ENCODE measurements at places on chromosomes 4 and X.
A peak's percentile ranks its signal among the peaks of the same experiment; 100 is the strongest.

DNA sequence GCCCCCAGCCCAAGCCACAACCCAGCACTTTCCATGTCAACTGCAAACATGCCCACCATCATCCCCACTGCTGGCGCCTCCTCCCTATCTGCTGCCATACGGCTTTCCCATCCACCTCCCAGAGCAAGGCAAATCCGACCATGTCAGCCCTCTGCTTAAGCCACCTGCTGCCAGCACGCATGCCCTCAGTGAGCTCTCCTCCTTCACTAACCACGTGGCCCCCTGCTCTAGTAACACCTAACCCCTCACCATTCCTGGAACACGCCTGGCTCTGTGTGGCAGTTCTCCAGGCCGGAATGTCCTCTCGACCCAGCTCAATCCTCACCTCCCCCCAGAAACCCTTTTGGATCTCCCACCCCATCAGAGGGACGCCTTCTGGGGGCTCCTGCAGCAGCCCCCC is 17.4 kb downstream of the BCAP31 start:
- DNase-seq: no peak

DNA sequence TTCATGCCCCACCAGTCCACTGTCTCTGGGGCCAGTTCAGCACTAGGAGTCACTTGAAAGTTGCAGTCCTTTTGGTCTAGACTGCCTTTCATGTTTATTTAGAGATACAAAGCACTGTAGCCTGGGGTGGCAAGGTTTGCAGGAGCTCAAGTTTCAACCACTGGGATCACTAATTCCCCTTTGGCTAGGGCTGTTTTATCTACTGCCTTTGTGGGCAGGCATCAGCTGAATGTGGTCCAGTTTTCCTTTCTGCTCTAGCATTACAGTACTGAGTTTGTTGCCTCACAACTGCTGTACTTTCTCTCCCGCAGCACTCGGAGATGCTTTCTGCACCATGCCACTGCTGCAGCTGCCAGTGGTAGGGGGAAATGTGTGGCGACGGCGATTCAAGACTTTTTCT is 222.3 kb upstream of the HDX start:
- no peak for DNase-seq

DNA sequence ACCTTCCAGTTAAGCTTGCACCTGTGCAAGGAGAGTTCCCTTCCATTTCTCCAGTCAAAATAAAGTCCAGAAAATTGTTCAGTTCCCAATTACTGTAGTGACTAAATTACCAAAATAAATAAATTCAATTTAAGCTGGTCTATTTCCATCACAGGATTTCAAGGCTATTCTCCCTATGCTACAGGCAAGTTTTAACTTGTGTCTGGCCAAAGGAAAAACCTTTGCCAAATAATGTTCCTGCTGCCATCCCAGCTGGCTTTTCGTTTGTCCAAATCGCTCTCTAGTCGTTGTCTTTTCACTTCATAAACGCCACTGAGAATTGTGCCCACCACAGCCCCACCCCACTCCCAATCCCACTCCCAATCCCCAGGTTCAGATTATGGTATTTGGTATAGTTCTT is 2.4 kb downstream of the KCTD8 start:
- DNase-seq: peak; percentile 3

DNA sequence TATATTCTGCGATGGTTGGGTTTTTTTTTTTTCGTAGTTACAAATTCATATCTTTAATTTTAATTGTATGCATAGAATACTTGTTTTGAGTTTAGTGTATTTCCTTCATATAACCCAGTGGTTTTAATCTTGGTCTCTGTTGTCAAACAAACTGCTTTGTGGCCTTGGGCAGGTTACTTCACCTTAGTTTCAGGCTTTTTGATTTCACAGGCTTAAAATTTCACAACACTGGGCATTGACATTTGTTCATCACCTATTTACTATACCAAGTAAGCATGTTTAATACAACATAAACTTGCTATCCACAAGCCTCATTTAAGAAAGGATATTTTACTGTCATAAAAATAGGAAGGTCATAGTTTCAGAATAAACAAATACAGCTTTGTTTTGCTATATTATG is 14.7 kb downstream of the RAPGEF2 start:
- DNase-seq: no peak

DNA sequence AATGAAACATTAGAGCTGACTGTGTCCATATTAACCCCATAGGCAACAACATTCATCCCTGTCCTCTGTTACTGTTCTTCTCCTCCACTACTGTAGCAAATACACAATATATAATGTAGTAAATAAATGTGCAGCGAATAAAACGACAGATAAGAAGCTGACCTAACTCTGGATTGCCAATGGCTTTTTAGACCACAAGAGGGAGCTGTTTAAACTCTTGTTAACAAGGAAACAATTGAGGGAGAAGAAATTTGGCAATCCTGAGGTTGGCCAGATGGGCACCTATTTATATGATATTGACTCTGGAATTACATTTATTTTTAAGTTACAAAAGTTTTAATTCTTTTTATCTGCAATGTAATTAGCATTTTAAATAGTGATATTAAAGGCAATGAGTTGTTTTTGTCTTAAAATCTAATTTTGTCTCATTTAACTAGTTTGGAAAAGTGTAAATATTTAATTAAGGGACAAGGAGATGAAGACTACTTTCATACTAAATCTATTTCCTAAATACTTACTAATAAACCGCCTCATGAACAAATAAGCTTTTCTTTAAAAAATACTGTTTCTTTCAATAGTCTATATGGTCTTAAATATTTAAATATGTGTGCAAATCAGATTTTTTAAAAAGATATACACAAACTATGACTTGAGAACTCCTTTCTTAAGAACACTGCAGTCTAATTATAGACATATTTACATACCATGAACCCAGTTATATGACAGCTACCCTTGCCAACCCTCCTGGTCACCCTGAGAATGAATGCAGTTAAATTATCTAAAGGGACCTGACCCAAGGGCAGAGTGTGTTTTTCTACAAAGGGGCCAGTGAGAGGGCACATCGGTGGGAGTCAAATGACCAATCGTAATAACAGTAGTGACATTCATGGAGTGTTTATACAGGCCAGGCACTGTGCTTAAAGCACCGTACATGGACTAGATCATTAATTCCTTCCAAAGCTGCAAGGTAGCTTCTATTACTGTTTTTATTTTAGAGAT is 52.9 kb upstream of the HPF1 start:
- no peak for DNase-seq

- no peak for DNase-seq
Observed at GRCh38 chr4:126533146-126533805, 1099.5 kb upstream of the INTU start.

DNA sequence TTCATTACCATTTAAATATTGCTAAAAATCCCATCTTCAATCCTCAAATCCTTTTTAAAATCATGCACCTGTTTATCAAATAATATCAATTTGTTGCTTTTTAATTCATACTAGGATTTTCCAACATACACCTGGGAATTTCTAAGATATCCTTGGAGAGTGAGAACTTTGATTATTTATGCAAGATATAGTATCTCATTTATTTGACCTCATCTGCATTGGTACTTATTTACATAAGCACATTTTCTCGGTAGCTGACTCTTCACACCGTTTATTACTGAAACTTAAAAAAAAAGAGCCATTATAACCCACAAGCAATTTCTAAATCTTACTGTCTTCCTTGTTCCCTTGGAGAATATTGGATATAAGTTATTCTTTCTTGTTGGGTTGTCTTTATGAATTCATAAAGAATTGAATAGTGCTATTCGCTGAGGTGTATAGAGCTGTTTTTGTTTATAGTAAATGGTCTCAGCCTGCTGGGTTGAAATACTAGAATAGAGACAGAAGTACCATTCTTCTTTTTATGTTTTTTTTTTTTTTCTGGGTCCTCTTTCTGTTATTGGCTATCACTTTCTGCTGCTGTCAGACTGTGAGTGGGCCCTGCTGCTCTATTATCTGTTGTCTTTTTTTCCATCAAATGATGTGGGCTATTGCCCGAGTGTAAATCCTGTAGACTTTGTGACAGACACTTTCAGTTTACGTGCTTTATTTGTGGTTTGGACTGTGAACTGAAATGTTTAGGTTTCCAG is 2.9 kb downstream of the UGT8 start:
- DNase-seq: no peak

- no peak for DNase-seq
Observed at GRCh38 chrX:2965965-2966364, 36.8 kb upstream of the ARSD start.

DNA sequence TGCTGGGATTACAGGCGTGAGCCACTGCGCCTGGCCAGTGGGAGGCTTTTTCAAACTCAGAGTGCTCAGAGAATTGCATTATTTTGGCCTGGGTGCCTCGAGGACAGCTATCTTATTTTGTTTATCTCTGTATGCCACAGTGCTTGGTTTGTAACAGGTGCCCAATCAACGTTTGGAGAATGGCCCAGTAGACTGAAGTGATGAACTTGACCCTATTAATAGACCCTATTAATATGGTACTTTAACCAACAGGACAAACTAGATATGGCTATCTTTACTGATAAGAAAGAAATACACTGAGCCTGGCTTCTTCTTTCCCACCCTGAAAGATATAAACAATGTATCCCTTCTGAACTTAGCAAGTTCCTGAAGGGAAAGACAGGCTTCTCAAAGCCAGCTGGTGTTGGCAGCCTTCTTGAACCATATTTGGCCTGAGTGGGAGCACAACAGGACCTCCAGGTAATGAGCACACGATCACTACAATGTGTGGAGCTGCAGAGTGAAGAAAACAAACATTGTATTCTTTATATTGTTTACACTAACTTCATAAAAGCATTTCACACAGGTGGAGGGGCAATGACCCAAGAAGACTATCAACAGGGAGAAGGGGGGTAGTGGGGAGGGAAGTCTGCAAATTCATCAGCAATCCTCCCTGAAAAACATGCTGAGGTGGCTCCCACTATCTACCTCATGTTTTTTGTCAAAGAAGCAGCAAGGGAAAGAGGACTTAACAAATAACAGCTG is 41.7 kb downstream of the PRPS1 start:
- DNase-seq: no peak

DNA sequence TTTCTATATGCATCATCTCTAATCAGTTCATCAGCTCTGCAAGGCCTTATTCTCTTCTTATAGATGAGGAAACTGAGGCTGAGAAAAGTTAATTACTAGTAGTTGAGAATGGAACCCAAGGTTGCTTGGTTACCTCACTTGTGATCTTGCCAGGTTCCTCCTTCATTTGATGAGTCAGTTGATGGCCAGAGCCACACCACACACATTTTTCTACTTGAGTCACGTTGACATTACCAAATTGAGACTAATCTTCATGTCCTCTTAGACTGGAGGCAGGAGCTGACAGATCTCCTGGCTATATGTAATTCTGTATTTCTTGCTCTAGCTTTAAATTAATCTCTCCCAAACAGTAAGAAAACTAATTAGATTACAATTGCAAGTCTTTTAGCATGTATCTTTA is 428.4 kb downstream of the AFF2 start:
- DNase-seq: no peak

GRCh38 chrX:36683507-36683906 is 324.7 kb upstream of the FAM47C start:
- no peak for DNase-seq

DNA sequence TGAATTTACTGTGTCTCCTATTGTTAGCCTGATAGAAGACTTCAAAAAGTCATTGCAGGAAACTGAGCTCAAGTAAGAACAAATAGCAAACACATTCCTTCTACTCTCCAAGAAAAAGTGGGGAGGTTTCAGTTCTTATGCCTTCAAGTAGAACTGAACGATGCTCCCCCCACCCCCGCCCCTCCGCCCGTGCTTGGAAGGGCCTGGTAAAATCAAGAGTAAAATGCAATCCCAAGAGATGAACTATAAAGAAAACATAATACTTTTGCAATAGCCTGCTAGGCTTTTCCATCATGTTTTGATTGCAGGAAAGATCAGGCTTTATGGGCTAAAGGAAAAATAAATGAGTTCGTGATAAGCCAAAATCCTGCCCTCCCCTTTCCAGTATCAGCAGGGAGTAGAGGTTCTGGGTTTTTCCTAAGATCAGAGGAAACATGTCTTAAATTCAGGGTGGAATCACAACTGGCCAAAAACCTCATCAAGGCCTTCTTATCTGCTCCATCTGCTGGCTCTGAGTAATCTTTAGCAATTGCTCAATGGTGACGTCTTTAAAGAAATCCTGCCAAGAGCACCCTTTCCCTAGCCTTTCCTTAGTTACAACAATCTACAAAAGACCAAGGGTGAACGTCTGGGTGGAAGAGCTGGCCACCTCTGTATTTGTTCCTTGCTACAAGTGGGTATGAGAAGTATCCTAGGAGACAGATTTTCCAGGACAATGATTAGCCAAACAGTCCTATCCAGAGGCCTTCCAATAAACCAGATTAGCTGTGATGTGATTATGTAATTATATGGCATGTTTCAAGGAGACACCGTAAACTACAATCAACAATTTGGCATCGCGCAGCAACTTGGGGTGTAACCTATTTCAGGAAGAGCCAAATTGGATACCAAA is 66.3 kb upstream of the FAM9C start:
- DNase-seq: no peak

GRCh38 chrX:96729053-96729452 is 44.4 kb downstream of the DIAPH2 start:
- no peak for DNase-seq

DNA sequence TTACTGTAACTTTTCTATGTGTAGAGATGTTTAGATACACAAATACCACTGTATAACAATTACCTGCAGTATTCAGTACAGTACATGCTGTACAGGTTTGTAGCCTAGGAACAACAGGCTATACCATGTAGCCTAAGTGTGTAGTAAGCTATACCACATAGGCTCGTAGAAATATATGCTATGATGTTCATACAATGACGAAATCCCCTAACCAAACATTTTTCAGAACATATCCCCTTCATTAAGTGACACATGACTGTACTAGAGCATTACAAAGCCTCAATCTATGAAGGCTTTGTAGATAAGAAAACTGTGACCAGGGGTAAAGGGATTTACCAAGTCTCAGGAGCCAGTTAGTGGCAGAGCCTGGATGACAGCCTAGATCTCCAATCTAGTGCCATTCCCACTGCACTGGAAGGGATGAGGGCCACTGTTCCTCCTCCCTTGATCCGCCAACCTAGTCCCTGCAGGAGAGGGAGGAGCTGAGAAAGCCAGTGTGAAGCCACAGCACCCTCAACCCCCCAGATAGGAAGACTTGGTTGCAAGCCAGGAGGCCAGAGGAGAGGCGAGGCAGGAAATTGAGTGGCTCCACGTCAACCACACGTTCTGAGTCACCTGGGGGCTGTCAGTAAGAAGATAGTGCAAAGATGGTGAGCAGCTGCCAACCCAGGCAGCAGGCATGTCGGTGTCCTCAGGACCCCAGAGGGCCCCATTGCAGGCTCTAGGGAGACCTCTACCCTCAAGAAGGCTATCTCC is 227.7 kb downstream of the BCOR start:
- no peak for DNase-seq

- DNase-seq: no peak
Observed at GRCh38 chr4:12734586-12734985, 749.6 kb downstream of the RAB28 start.

DNA sequence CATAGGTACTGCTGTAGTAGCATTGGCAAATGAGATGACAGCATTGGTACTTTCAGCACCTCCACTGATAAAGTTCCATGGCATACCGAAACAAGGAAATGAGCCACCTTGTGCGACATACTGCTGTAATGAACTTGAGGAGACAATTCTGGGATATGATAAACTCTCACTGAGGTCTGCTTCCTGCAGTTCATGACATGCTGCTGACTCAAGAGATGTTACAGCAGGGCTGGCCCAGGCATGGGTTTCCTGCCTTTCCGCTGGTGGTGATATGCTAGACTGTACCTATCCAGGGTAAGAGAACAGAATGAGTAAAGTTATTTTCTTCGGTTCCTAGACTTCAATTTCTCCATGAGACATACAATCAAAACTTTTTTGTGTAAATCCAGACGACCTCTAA is 17.1 kb downstream of the BEND2 start:
- DNase-seq: no peak

GRCh38 chr4:183589461-183590099 is 69.4 kb downstream of the RWDD4 start:
- DNase-seq: no peak

GRCh38 chrX:57133706-57134105 is 3.5 kb downstream of the SPIN2A start:
- no peak for DNase-seq

Data from anterior cingulate cortex (tissue), 58 donors.